ENCODE measurements at places on chromosomes 5 and 9.

DNA sequence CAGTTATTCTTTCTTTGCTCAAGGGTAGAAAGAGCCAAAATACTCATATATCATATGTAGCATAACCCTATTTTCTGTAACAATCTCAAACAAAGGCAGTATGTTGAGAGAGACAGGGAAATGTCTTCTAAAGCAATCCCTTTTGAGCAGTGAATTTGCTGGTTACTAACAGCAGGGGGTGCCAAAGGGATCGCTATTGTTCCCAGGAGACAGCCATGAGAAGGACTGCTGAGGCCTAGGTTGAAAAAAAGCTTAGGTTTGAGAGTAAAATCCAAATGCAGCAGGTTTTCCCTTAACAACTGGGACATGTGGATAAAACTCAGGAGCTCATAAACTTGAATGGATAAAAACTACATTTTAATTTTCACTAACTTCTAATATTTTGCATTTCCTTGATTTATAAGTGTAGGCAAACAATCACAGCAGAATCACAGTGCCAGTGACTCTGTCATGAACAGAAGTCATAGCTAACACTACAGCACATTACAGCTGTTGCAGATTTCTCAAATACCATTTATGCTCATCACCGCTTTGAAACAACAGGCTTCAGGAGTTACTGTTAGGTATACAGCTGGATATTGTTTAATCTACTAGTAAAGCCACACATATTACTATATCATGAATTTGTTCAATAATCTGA is 148.4 kb downstream of the MAPKAP1 start:
- no peak for DNase-seq

DNA sequence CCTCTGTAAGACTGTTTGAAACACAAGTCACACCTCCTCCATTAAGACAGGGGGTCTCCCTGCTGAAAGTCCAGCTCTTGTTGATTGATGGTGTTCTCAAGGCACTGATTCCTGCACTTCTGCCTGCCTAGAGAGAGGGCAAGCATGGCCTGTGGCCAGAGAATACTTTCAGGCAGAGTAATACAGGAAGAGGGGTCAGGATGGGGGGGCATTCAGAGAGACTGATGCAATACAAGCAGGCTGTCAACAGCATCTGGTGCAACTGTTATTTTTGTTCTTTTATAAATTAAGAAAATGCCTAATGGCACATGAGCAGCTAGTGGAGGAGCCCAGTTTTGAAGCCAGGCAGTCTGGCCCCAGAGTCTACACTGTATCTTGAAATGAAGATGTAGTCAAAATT is 302.2 kb downstream of the DIRAS2 start:
- no peak for DNase-seq

- no peak for DNase-seq
Measured at GRCh38 chr5:3027185-3027865, 275.8 kb upstream of the IRX2 start.

- no peak for DNase-seq
Measured at GRCh38 chr5:36957953-36958537, 81.5 kb downstream of the NIPBL start.

GRCh38 chr5:121024416-121025311 is 560.6 kb downstream of the PRR16 start:
- no peak for DNase-seq
